ENCODE measurements at places on chromosomes 6 and 20.

GRCh38 chr6:1624851-1625781 is 15.4 kb downstream of the FOXC1 start:
- peak; percentile 43 for DNase-seq

- no peak for DNase-seq
Measured at GRCh38 chr6:92259171-92259570, 1160.2 kb downstream of the EPHA7 start.

DNA sequence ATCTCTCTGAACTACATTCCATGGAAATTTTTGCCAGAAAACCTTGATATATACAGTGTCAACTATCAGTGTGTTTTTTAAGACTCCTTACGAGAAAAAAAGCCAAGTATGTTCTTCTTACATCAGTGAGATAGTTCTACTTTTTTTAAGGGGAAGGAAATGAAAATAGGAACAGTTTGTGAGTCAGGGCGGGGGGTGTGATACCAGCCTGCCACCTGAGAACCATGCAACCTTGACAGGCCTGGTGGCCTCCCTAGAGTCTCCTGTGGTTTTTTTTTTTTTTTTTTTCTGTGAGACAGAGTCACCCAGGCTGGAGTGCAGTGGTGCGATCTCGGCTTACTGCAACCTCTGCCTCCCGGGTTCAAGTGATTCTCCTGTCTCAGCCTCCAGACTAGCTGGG is 96.3 kb upstream of the GCM1 start:
- peak; percentile 93 for DNase-seq

GRCh38 chr20:61127311-61128039 is 124.6 kb upstream of the CDH4 start:
- DNase-seq, result no peak

GRCh38 chr20:2149507-2149906 is 47.9 kb downstream of the STK35 start:
- DNase-seq, result no peak
